ENCODE measurements at places on chromosomes 1 and 21.

DNA sequence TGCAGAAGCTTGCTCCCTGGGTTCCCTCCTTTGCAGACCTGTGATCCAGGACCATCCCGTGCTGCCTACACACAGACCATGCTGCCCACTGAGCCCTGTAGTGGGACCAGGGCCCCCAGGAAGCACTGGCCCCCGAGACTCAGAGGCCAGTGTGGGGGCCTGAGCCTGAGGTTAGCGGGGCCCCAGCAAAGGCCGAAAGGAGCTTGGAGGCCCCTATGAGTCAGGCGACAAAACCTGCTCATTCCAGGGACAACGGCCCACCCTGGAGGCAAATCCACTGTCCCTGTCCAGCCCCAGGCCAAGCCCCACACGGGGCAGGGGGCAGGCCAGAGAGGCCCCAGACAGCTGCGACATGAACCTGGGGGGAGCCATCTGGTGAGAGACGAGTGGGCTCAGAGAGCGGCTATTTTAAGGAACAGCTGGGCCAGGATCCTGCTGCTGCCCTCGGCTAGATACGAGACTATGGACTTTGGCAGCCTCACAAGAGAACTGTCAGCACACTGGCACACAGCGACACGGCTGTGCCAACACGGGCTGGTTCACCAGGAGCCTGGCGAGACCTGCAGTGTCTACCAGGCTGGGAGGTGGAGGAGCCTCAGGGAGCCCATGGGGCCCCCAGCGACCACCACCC, 74.7 kb downstream of the ARHGEF16 start:
- no peak for DNase-seq

DNA sequence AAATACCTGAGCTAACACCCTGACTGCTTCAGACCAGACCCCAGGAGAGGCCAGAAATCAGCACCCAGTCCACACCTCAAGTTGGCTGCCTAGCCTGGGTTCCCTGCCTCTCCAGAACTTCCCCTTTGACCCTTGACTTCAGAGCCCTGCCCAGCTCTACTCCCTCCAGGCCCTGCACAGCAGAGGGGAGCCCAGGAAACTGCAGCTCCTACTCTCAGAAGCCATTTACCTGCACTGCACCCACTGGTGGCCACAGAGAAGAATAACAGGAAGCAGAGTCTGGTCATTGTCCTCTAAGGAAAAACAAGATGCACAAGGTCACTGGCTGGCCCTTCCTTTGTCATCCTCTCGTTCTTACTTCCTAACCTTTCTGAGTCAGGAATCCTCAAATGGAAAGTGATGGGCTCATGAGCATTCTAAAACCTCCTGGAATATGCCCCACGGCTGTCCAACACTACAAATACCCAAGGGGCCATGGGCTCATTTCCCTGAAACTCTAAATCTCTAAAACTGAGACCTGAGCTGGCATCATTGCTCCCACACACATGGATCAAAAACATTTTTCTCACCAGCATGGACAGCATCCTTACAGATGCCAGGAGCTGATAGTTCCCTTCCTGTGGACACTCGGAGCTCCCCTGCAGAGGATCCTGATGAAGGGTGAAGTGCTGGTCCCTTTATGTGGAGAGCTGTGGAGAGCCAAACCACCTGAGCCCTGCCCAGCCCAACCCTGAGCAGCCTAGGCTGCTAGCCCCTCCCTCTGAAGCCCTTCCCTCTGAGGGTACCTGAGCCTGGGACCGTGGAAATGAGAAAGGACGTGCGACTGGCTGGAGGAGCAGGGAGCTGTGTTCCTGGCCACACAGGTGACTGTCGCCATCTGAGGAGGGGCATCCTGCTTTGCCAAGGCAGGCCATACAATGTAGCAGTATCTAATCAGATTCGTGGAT, at the start of gene ITLN2:
Gene ITLN2, minus strand, starts transcription at position 652 of the 947 bp plus-strand sequence. Its CDS starts 68 bp downstream, at position 584.
- peak; percentile 10 for DNase-seq

- peak; percentile 78 for DNase-seq
These were observed 16.5 kb downstream of the CCDC30 start for GRCh38 chr1:42479621-42480020.

GRCh38 chr1:29052100-29052499, 71.6 kb downstream of the TMEM200B start:
- DNase-seq: no peak

DNA sequence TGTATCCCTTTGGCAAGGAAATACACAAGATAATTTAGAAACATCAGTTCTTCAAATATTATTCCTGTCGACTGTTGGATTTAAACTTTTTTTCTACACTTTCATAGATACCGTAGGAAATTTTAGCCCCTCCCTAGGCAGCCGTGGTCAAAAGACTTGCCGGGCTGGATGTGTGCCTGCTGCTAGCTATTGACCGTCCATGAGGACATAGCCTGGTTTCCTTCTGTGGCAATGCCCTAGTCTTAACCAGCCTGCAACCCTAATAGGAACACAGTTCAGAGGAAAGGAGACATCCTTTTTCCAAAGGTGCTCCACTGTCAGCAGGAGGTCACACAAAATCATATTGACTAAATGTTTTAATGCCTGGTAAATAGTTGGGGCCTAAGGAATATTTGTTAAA, 20.4 kb upstream of the KIAA1614 start:
- no peak for DNase-seq

GRCh38 chr1:113684153-113684541, 75.1 kb downstream of the PHTF1 start:
- no peak for DNase-seq

GRCh38 chr1:93666613-93667384, 14.8 kb downstream of the BCAR3 start:
- DNase-seq: no peak

- DNase-seq: no peak
These were observed 13.7 kb upstream of the TMPRSS15 start for GRCh38 chr21:18417141-18417790.

- DNase-seq: no peak
These were observed 49.7 kb downstream of the AHDC1 start for GRCh38 chr1:27554293-27554692.

DNA sequence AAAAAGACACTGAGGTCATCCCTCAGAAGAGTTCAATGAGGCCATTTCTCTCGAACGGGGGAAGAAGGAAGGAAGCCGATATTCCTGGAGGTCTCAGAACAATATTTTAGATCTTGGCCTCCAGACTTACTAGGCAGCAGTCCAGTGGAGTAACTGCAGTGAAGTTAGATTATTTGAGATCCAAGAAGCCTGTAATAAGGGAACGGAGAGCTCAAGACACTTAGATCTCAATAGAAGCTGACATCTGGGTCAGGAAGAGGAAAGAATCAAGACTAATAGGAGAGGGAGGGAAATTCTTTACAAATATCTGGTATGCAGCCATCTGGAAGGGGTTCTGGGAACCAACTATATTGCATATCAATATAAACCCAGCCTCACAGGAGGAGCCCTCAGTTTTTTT, 13.6 kb upstream of the ENAH start:
- no peak for DNase-seq

GRCh38 chr1:94721240-94721639, 98.9 kb upstream of the SLC44A3 start:
- no peak for DNase-seq

- DNase-seq: no peak
These were observed 8.7 kb downstream of the SELENON start for GRCh38 chr1:25808481-25809244.

GRCh38 chr1:56050911-56051310, 528.5 kb downstream of the PLPP3 start:
- no peak for DNase-seq

DNA sequence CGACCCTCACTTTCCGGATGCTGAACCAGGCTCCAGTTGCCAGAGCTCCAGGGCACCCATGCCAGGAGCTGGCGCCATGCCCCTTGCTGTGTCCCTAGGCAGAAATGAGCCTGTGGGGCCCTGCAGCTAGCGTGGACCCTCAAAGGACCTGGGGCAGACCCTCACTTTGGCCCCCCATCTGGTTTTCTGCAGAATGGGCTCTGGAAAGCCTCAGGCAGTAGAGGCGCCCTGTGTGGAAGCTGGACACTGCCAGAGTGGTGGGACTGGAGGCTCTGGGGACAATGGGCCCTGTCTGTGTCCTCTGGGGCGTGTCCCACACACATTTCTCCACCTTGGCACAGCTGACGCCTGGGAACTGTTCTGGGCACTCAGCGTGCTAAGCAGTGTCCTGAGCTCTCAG, 6.3 kb upstream of the AURKAIP1 start:
- DNase-seq: no peak

All from DMS 273 treated with DMSO at 0.1 percent for 48 hours (cell line).